ENCODE measurements at places on chromosomes 4 and X.

DNA sequence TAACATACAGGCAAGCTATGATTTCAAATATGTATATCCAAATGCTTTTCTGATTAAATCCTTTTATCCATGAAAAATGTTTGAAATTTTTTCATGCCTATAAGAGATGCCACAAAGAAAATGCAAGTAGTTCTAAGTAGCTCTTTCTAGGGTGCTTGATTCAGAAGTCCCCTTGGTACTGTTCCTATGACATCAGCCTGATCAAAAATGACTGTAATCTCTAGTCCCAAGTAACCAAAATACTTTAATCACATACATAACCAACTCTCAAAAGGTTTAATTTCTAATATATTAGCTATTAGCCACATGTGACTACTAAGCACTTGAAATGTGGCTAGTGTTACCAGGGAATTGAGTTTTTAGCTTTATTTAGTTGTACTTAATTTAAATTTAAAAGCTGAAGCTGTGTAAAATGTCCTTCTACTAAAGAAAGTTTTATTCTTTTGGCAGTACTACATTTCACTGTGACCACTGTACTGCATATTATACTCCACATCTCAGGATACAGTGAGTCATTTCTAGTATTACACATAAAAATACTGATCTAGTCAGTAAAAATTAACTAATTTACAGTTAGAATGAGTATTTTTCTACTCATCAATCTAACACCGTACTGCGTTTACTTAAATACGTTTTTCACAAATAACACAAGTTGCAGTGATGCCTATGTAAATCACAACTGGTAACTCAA lies 33.9 kb downstream of the FBXW7 start:
- no peak for DNase-seq

DNA sequence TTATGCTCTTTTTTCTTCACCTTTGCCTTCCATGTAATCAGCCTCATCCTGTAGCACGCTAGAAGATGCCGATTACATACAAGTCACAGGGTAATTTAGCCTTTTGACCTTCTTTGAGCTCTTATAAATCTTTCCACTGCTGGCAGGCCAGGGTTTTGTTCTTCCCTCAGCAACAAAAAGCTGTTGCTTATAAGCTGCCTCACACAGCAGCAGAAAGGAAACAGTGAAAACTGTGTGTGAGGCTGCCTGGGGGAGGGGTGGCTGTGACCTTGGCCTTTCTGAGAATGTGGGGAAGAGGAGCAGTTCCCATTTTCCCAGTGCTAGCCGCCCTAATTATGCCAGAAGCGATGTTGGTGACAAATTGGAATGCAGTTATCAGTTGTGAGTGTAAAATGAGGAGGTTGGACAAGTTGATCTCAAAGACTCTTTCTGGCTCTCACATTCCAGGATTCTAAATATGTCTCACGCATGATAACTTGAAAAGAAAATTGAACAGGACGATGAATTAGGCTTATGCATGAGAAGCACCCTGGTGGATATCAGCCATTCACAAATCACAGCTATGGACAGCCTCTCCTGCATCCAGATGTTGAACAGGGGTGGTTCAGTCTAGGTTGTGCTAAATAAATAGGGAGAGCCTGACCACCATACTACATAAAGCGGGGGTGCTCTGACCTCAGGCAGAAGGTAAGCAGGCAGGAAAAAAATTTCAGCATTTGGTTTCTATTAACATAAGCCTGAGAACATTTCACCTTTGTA lies 25.7 kb downstream of the SLITRK2 start:
- DNase-seq, result no peak

- peak; percentile 52 for DNase-seq
Measured at GRCh38 chr4:117327491-117327890, 242.1 kb upstream of the TRAM1L1 start.

DNA sequence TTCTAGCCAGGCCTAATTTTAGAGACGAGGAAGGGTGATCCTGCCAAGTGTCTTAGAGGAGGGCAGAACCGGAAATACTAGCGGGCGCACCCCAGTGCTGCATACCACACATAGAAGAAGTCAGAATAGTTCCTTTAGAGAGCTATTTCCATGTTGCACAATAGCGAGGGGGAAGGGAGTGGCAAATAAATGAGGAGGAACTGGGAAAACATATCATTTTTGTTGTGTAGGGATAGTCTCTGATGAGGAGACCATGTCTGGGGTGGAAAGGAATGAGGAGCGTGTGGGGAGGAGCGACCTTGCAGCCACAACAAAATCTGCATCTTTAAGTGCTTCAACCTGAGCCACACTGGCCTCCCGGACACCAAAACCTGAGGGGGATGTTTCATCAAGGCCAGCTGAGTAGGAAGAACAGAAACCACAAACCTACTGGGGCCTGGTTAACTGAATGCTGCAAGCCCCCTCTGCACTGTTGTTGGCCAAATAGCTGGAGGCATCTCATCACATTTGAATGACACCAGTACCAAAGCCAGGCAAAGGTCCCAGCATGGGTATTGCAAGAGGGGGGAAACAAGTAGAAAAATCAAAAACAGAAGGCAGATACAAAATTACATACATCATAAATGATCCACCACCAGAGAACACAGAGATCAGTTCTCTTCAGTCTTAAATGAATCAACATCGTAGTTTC lies 26.7 kb upstream of the C1QTNF7 start:
- DNase-seq, result peak; percentile 55

- DNase-seq, result no peak
Measured at GRCh38 chr4:151951671-151952050, 190.9 kb upstream of the GATB start.

GRCh38 chr4:82124932-82125786 lies 248.6 kb downstream of the HNRNPD start:
- no peak for DNase-seq

DNA sequence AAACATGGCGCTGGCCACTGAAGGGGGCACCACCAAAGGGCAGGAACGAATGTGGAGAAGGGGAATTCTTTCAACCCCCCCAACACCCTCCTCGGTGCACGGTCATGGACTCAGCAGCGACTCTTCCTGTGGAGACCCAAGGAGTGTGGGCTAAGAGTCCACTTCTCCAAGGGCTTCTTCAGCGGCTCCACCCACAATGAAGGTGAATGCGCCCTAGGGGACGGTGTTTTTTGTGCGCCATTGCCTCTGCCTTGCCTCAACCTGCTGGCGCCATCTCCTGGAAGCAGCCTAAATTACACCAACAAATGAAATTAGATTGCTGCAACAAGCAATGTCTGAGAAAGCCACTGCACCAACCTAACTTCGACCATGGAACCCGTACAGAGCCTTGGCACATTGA lies 169.2 kb upstream of the MAGEB18 start:
- no peak for DNase-seq

DNA sequence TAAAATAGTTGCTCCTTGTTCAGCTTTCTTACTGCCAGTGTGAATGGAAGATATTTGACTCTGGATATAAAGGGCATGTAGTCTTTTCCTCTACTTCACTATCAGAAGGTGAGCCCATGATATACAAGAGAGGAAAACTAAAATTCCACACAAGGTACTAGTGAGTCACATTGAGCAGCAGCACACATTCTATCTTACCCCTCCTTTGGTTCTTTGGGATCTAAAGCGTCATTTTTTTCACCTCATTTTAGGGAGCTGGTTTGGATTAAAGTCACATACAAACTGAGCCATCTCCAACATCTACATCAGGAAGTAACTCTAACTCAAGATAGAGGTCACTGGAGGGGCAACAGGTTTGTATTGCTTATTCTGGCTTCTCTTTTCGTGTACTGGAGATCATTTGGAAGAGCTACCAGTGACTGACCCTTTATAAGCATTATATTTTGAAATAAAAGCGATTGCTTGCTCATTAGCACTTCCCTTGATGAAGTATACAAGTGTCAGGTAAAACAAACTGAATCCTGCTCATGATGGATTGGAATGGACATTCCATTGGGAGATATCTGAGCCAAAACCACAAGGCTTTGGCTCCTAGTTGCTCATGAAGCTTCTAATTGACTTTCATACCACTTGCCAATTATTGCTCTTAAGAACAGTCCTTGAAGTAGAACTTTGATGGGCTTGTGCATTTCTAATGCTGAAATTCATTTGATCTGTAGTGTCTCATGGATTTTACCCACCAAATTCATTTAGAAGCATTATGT lies 124.1 kb downstream of the SPCS3 start:
- DNase-seq, result peak; percentile 48

GRCh38 chr4:141513866-141514265 lies 122.5 kb upstream of the IL15 start:
- no peak for DNase-seq

- DNase-seq, result no peak
Measured at GRCh38 chr4:84796394-84796793, 170.1 kb downstream of the WDFY3 start.

DNA sequence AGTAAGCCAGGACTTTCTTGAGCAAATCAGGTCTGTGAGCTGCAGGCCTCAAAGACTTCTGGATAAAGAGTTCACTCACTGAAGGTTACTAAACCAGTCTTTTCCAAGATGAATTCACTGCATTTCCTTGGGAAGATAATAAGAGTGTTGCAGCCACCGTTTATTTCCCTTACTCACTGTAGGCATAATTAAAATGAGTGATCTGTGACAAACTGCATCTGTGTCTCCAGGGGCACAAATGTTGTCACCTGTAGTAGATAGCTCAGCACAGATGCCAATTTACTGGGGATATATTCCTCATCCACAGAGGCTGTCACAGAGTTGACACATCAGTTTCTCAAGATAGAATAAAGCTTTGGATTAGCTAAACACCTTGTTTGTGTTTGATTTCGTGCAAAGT lies 580.2 kb downstream of the SPRY1 start:
- no peak for DNase-seq

- no peak for DNase-seq
Measured at GRCh38 chrX:63958134-63958865, 173.3 kb upstream of the ARHGEF9 start.
